DMS79 (cell line): ENCODE measurements at places on chromosomes 1 and 21.

GRCh38 chr1:155698382-155699038, 9.6 kb downstream of the DAP3 start:
- DNase-seq: no peak

DNA sequence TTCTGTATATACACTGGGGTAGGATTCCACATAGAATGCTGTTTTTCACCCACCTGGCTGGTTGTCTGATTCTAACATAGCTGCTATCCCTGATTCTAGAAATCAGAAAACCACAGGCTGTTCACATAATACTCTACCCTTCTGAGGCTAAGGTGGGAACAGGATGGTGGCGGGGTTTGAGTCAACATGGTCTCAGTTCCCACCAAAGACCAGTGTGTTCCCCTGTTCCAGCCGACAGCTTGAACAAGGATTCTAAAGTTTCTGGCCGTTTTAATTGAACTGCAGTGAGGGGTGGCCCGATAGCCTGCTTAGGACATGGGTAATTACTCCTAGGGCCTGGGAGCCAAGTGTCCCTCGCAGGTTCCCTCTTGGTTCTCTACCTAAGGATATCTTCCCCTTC, 38.4 kb downstream of the PEX14 start:
- no peak for DNase-seq

DNA sequence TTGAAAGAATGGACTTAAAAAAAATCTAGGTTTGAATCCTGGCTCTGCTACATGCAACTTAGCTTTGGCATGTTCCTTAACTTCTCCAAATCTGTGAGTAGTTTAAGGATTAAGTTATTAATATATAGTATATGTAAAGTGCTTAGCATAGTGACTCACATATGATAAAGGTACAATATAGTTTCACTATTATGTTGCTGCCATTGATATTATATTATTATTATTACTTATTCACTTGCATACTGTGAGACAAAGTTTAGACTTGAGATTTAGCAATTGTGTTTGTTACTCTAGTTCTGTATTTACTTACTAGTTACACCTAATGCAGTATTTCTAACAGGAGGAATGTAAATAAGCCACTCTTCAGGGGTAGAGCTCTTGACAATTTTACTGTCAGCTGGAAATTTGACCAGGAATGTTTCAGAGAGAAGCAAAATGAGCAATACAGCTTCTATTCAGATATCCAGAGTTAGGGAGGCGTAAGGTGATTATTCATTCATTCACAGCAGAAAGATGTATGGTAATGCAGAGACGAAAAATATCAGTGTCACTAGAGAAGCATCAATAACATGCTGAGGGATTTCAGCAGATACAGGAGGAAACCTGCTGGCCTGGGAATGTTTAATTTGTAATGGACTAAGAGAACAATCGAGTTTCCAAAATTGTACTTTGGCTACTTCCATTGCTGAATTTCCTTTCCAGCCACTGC, 25.5 kb downstream of the RGS7 start:
- no peak for DNase-seq

DNA sequence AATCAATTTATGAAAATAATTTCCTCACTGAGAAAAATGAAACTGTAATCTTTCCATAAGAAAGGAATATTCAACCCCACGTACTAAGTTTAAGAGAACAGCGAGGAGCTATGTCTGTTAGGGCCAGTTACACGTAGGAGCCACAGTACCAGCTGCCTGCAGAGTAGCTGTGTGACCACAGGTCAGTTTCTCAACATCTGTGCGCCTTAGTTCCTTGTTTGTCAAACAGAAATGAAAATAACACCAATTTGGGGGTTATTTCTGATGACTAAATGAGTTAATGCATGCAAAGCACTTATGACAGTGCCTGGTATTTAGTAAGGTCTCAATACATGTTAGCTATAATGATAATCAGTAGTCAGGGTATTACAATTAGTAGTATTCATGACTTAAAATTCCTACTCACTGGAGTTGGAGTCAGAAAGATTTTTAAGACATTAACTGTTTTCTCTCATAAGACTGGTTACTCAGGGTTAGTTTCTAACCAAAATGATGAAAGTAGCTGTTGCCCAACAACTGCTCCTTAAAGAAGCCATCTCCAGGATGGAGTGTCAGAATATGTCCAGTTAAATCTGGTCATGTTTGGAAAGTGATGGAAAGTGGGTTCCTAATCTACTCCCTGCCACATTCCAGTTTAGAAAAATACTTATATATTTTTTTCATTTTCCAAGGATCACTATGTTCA, 85.8 kb upstream of the ZNF648 start:
- no peak for DNase-seq

- DNase-seq: no peak
These were observed 36.9 kb upstream of the NEK7 start for GRCh38 chr1:198119906-198120305.

DNA sequence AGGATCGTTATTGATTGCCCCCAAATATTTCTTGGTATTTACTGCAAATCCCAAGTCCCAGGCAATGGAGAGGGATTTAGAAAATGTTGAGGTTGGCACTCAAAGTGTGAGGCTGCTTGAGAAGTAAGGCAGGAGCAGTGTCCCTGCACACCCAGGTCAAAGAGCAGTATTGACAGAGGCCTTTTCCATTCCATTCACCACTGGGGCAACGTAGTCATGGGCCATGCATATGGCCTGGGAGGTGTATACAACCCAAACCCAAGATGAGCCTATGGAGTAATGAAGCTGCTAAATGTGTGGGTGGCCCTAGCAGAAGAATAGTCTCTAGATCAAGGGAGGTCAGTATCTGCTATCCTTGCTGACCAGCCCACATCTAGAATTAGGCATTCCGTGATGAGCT, 245.6 kb downstream of the FOXD2 start:
- DNase-seq: no peak

DNA sequence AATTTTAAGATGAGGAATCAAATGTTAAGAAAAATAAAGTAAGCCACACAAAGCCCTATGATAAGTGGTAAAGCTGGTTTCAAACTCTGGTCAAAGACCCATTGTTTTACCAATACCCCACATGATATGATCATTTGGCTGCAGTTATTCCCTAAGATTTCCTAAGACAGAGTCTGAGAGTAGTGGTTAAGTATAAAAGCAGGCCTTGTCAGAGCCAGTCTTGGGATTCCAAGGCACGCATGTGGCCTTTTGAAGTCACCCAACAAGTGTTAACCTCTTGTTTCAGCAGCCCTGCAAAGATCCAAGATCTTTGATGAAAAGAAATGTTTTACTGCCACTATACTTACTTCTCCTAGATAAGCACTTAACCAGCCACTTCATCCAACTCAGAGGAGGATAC, 159.2 kb downstream of the SIPA1L2 start:
- DNase-seq: no peak

GRCh38 chr21:43718872-43719747, at the start of gene PDXK:
Gene PDXK (plus strand): TSS chr21:43719129. CDS start chr21:43719295, 166 bp downstream.
- DNase-seq: peak; percentile 57

DNA sequence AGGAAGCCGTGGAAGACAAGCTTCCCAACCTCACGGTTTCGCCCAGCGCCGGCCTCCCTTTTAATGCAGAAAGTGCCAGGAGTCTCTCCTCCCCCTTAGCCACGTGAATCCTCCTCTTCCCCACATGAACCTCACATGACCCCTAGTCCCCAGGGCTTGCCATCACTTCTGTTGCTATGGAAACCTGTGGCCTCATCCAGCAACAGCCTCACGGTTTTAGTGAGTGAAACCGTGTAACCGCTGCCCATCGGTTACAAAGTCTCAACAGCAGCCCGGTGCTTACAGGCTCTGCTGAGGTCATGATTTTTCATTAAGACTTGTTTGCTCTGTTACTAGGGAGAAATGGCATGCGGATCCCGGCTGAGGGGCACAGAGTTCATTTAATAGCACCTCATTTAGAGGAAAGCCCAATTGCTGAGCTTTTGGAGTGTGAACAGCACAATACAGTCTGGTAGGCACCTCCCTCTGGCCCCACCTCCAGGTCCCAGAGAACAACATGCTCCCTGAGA, 143.2 kb upstream of the BACE2 start:
- no peak for DNase-seq

DNA sequence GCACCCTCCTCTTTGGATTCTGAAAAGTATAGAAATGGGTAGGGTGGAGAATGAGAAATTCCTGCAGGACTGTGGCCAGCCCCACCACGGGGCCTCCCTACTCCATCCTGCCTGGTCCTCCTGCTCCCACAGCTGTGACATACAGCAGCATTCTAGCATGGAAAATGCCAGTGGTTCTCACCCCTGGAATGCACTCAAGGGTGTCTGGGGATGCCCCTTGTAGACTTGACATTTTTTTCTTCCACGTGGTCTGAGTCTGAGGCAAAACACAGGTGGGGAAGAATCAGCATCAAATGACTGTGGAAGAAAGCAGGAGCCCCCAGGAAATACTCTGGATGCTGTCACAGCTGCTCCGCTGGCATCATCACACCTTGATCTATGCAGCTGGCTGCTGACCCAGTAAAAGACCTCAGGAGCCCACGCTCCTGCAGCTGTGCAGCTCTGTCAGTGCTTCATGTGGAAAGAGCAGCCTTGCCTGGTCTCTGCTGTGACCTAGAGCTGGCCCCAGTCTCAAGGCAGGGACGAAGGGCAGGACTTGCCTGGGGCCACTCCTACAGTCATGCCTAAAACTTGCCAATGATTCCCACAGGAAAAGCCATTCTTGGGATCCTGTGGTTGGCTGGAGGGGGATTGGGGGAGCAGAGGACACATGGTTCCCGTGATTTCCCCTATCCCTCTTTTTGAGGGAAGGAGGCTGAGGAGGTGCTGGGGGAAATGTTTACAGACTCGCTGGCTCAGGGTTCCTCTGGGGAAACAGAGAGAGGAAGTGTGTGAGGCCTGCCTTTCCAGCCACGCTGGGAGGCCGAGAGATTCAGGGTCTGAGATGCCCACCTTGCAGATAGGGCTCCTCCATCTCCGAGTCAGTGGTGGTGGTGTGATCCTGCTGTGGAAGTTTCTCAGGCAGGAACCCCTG, 10.8 kb upstream of the A3GALT2 start:
- no peak for DNase-seq

GRCh38 chr1:170376801-170377385, 155.1 kb upstream of the GORAB start:
- no peak for DNase-seq

DNA sequence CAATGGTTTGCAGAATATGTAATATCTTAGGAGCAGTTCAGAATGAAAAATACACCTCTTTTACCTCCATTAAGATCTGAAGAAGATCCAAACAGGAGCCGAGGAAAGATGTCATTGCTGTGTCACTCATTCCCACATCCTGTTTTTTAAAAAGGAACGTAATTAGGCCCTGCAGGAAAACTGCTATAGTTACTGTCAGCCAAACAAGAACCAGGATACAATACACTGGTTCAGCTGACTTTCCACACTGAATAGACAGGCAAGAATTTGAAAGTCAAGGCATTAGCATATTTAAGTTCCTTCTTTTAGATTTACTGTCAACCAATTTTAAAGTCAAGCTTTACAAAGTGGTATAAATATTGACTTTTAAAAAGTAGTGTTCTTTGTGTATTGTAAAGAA, 63.8 kb downstream of the IARS2 start:
- no peak for DNase-seq

GRCh38 chr1:39297551-39297950, 93.1 kb downstream of the MACF1 start:
- DNase-seq: no peak
